SK-MEL-5 (cell line): ENCODE measurements at places on chromosomes 2 and 18. TPM values are rescaled to one million over a fixed set of nuclear protein-coding genes. Genes with fewer than 3 reads are reported as not detected.

DNA sequence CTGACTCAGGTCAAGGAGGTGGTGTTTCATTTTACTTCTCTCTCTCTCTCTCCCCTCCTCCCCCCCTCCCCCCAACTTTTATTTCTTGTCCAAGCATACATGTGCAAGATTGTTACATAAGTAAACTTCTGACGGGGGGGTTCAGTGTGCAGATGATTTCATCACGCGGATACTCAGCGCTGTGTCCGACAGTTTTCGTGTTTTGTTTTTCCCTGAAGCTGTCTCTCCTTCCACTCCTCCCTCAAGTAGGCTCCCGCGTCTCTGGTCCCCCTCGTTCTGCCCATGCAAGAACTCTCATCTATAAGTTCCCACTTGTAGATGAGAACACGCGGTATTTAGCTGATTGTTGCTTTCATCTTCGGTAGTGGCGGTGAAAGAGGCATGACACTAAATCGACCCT is 111.0 kb upstream of the ANKRD30BL start:
- DNase-seq, result no peak

- no peak for DNase-seq
Measured at GRCh38 chr2:113172721-113173541, 840 bp upstream of the PSD4 start.

KCNE4 gene
- total RNA-seq, result 12.1 and 13.7 TPM in 2 replicates

GRCh38 chr18:46213295-46213694 is 109.1 kb downstream of the HAUS1 start:
- DNase-seq, result peak; percentile 44

ANKRD29 gene
- 3.2 and 3.4 TPM in 2 replicates for total RNA-seq

DNA sequence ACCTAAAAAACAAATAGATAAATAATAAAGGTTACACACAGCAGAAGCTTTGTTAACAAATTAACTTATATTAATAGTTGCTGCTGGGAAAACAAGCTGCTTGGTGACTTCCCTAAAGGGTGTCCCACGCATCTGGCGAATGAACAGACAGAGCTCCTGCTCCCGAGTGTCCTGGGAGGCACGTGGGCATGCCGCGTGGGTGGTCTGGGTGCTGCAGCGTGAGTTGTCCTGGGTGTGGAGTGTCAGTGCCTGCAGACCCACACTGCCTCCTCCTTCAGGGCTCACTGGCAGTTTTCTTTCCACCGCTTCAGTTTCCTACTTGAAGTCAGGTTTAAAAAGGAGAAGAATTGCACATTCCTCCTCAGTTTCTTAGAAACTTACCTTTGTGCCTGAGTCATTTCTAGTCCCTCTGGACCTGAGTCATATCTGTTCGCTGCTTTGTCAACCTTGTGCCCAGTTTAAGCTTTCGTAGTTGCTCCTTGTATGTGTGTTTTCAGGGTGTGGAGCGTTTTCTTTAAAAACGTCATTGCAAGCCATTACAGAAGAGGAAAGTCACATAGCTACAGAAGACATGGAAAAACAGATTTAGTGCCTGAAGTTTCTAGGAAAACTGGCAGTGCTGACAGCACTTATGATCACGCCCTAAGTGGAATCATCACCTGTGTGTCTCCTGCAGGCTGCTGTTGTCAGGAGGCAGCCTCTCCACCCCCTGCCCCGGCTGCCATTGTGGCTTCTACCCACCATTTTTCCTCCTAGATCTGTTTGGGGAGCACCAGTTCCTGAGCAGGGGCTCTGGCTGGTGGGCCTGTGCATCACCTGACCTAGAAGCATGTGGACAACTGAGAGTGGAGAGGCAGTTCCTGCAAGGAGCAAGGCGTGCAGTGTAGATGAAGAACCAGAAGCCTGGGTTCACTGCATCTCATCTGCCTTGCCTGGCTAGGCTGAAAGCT is 24.5 kb downstream of the IMPA2 start:
- no peak for DNase-seq

- no peak for DNase-seq
Measured at GRCh38 chr18:75407468-75408437, 19.8 kb downstream of the SMIM21 start.

TUBA4B gene
- not detected in 2 replicates for total RNA-seq

DNA sequence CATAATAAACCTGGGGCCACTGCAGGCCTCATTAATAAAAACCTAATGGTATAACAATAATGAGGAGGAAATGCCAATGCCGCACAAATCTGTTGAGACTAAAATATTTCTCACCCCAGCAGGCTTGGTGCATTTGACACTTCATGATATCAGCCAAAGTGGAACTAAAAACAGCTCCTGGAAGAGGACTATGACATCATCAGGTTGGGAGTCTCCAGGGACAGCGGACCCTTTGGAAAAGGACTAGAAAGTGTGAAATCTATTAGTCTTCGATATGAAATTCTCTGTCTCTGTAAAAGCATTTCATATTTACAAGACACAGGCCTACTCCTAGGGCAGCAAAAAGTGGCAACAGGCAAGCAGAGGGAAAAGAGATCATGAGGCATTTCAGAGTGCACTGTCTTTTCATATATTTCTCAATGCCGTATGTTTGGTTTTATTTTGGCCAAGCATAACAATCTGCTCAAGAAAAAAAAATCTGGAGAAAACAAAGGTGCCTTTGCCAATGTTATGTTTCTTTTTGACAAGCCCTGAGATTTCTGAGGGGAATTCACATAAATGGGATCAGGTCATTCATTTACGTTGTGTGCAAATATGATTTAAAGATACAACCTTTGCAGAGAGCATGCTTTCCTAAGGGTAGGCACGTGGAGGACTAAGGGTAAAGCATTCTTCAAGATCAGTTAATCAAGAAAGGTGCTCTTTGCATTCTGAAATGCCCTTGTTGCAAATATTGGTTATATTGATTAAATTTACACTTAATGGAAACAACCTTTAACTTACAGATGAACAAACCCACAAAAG is 580.9 kb upstream of the TMEFF2 start:
- DNase-seq, result no peak

- DNase-seq, result no peak
Measured at GRCh38 chr2:120543899-120544298, 191.8 kb upstream of the GLI2 start.

DNA sequence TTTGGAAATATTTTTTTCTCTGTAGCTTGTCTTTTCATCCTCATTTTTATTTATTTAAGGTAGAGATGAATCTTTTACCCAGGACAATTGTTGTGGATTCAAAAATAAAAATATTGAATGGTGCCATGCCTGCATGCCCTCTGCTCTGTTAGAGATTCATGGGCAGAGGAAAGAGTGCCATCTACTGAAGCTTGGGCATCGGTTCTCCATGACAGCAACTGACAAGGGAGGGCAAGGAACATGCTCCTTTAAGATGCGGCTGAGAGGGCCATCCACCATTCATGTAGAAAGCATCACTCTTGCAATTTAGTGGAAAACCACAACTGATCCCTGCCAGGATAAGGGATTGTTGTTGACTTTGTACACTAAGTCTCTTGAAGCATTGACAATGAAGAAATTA is 79.9 kb downstream of the PARD3B start:
- DNase-seq, result peak; percentile 40

RAMP1 gene
- 0.26 TPM in 1 of 2 replicates, not detected in the other for total RNA-seq

DNA sequence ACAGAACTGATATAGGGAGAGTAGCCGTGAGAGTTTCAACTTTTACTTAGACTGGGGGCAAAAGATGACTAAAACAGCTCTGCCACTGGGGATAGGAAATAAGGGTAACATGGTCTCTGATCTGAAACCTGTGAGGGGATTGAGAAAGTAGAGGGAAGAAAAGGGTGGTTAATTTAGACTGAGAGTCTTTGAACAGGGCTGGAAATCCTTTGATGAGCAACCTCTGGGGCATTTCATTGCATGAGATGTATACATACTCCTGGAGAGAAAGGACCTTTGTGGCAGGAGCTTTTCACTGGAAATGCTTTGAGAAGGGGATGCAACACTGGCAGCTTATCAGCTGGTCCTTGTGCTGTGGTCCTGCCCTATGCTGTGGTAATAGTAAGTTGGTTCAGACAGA is 9.4 kb downstream of the GALNT1 start:
- DNase-seq, result peak; percentile 36

- peak; percentile 72 for DNase-seq
Measured at GRCh38 chr2:165401285-165401852, 68.1 kb upstream of the CSRNP3 start.

DNA sequence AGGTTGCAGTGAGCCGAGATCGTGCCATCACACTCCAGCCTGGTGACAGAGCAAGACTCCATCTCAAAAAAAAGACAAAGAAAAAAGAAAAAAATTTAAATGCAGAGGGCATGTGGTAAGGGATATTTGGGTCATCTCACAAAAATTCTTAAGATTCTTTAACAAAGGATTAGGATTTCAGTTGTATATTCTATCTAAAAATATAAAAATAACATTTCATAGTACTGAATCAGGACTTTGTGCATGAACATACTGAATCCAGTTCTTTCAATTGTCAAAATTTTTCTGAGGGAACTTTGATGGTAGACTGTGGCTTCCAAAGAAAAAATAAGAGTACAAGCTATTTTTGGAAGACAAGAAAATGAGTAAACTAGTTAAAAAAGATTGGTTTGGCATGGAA is 6.5 kb upstream of the PPP3R1 start:
- no peak for DNase-seq

- DNase-seq, result peak; percentile 37
Measured at GRCh38 chr2:47867205-47867604, 39.1 kb downstream of the FBXO11 start.

DNA sequence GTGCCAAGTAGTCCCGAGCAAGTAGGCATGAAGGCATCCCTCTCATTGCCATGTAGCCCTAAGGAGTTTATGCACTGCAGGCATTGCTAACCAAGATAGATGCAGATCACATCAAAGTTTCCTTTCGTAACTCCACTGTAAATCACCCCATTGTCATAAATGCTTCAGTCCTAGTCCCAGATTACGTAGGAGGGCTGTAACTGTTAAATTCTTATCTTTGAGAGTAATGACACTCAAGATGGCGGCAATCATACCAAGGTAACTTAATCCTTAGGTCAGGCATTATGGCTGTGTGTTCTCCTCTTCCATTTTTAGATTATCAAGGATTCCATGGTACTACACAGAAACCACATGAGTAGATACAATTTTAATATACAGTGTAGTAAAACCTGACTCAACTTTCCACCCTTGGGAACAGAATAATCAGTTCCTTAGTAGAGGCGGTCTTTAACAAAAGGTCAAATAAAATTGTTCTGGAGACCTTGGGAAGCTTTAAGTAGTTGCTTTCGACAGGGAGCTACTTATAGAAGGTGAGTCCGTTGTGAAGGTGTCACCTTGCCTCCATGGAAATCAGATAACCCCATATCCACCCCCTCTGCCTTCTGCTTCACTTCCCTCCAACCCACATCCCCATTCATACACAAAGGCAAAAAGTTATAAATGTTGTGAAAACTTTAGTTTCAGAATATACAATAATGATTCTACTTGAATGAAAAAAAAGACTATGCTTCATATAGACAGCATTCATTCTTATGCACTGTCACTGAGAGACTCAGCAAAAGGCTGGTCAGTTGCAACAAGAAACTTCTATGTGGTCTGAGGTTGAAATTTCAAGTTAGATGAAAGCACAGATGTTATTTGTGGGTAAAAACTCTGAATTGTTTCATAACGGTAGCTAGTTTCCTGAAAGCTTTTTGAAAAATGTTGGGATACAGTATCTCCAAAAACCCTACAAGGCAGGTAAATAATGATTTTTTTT is 64.8 kb upstream of the GALNT5 start:
- DNase-seq, result peak; percentile 18

AMER3 gene
- not detected in 2 replicates for total RNA-seq

GRCh38 chr2:25251422-25252273 is 83.3 kb upstream of the POMC start:
- no peak for DNase-seq

GRCh38 chr2:177393203-177393755 is 706 bp downstream of the AGPS start:
- no peak for DNase-seq

DYNAP gene
- total RNA-seq, result not detected in 2 replicates

ATG16L1 gene
- total RNA-seq, result 28.1 and 28.7 TPM in 2 replicates

DNA sequence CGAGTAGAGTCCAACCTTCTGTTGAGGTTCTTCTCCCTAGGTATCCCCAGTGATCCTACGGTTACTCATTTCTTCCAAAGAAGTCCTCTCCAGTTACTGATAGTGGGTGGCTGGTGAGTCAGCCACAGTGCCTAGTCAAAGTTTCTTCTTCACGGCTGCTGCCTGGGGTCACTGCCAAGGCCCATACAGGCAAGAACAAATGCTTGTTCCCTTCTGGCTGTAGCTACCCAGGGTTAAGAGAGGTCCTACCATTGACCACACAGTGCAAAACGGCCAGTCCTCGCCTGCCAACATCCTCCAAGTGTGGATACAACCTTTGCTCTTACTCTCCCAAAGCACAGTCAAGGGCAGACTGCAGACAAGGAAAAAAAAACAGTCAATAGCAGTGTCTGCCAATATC is 2.9 kb upstream of the PTPN4 start:
- DNase-seq, result no peak

ABCB11 gene
- total RNA-seq, result 0.03 TPM in 1 of 2 replicates, not detected in the other
